ENCODE measurements at places on chromosomes 4 and X. TPM values are rescaled to one million over a fixed set of nuclear protein-coding genes. Genes with fewer than 3 reads are reported as not detected.
A peak's percentile ranks its signal among the peaks of the same experiment; 100 is the strongest.

GRCh38 chrX:19555683-19556082 is 40.4 kb upstream of the MAP3K15 start:
- no peaks in the 10 kb centered on the region for H3K36me3 ChIP-seq
- DNase-seq: no peak
- peak overlapping the region; percentile 75 for H3K27ac ChIP-seq
- no peak overlapping the region for H3K4me3 ChIP-seq

DNA sequence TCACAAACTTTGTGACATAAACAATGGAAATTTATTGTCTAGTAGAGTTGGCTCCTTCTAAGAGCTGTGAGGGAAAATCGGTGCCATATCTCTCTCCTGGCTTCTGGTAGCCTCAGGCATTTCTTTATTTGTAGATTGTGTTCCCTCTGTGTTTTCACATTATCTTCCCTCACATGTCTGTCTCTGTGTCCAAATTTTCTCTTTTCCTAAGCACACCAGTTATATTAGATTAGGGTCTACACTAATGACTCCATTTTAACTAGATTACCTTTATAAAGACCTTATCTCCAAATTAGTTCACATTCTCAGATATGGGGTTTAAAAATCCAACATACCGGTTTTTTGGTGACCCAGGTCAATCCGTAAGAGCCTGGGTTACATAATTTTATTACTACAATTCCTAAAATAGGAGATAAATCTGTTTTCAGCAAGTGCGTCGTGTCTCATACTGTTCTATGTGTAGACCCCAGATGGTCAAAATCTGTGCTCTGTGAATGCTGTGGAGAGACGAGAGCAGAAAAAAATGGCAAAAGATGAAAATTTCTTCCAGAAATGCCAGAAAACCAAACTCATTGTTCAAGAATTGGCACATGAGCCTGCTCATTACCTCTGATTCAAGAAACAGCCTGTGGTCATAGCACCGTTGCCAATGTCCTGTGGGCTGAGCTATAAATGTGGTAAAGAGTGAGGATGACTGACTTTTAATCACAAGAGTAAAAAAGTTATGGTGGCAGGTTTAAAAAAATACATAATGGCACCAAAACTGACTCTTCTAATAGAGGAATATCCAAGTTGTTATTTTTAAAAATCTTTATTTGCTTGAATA is 574.7 kb downstream of the PCDH7 start:
- DNase-seq: no peak
- no peak overlapping the region for H3K27ac ChIP-seq
- peaks cover 7% of the 10 kb centered on the region for H3K36me3 ChIP-seq
- H3K27me3 ChIP-seq: no peaks in the 10 kb centered on the region
- H3K4me1 ChIP-seq: no peaks in the 10 kb centered on the region

Gene IBSP
- total RNA-seq: not detected

DNA sequence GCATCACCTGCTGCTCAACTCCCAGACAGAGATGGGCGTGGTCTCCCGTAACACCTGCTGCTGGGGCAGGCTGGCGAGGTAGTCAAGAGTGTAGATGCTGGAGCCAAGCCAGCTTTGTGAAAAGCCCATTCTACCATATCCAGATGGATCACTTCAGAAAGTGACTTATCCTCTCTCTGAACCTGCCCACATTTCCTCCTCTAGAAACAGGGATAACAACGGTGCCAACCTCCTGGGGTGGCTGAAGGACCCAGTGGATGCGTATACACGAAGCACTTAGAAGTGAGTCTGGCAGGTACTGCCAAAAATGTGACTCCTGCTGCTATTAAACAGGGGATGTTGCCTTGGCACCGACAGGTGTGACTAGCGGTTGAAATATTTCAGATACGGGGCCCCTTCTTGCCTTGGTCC is 95.8 kb downstream of the SORBS2 start:
- no peak overlapping the region for H3K27ac ChIP-seq
- peaks cover 15% of the 10 kb centered on the region for H3K27me3 ChIP-seq
- H3K36me3 ChIP-seq: no peaks in the 10 kb centered on the region
- DNase-seq: no peak
- H3K4me3 ChIP-seq: no peak overlapping the region

- no peak for DNase-seq
- no peaks in the 10 kb centered on the region for H3K36me3 ChIP-seq
- H3K27me3 ChIP-seq: peaks cover 3% of the 10 kb centered on the region
- H3K4me3 ChIP-seq: no peak overlapping the region
- no peaks in the 10 kb centered on the region for H3K4me1 ChIP-seq
- H3K27ac ChIP-seq: no peak overlapping the region
Measured at GRCh38 chrX:18894156-18894555, 89.8 kb downstream of the PHKA2 start.

DNA sequence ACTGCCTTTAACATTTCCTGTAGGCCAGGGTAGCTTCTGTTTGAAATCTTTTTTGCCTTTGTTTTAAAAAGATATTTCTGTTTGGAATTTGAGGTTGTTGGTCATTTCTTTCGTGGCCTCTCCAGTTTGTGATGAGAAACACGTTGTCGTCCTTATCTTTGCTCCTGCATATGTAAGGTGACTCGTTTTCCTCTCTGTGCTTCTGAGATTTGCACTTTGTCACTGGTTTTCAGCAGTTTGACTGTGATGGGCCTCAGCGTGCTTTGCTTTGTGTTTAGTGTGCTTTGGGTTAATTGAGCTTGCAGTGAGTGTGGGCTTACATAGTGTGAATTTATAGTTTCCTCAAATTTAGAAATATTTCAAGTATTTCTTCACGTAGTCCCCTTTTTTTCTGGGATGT is 81.5 kb downstream of the FAM193A start:
- H3K36me3 ChIP-seq: peaks cover 4% of the 10 kb centered on the region
- DNase-seq: no peak
- no peak overlapping the region for H3K27ac ChIP-seq
